Right lung (tissue), 10 donors: ENCODE measurements at places on chromosomes 3 and 15. TPM values are rescaled to one million over a fixed set of nuclear protein-coding genes. Genes with fewer than 3 reads are reported as not detected.
A peak's percentile ranks its signal among the peaks of the same experiment; 100 is the strongest.

- no peak for DNase-seq
Observed at GRCh38 chr15:75775296-75776064, 62.8 kb upstream of the CSPG4 start.

DNA sequence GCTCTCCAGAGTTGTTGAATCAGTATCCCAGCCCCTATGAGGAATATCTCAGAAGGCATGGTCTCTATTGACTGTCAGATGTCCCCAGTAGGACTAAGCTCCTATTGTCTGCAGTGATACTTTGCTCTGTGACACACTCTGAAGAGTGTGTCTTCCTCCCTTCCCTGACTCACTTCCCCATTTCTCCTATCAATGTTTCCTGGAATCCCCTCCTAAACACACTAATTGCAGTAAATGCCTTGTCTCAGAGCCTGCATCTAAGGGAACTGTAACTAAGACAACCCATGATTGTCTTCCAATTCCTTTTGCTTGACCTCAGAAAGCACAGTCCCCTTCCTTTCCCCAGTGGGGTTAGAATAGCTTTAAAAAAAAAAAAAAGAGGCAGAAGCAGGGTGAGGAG is 397.3 kb upstream of the PROK2 start:
- DNase-seq: no peak

DNA sequence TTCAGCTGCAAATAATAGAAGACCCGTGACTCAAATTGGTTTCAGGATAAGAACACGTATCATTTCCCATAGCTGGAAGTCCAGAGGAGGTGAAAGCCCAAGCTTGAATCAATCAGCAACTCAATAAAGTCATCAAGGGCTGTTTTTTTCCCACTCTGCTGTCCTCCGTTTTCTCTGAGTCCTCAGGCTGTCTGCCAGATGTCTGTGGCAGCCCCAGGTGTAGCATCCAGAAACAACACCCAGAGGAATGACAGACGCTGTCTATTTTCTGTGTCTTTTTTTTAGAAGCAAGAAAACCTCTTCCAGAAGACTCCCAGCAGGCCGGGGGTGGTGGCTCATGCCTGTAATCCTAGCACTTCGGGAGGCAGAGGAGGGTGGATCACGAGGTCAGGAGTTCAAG is 204.4 kb downstream of the FAM43A start:
- no peak for DNase-seq

- no peak for DNase-seq
Observed at GRCh38 chr15:51798281-51798680, 31.2 kb upstream of the TMOD3 start.

DNA sequence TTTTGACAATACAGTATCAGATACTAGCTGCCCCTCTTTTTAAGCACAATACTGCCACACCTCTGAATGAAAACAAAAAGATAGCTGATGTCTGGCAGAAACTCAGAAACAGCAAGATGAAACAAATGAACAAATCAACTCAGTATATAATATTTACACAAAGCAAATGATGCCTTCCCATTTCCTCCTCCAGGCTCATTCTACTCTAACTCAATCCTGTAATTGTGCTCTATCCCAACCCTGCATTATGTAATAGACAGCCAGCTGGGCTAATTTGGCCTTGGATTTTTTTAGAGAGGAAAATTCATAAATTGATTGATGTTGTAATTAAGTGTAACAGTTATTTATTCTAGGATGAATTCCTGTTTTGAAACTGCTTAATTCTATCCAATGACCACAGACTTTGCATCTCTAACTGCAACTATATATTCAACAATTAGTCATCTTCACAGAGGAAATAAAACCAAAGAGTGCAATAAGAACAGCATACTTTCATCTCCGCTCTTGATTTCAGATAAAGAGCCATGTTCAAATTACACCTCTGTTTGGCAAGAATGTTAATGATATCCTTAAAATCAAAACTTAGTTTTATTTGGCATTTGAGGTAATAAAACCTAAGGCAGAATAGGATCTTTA is 6.1 kb downstream of the ATG3 start:
- DNase-seq: no peak

TGM4 gene
- 0.06 TPM for polyA plus RNA-seq

DAPK2 gene
- 25.4 TPM for polyA plus RNA-seq

FOXB1 gene
- polyA plus RNA-seq: not detected

SNX22 gene
- polyA plus RNA-seq: 3.1 TPM

DNA sequence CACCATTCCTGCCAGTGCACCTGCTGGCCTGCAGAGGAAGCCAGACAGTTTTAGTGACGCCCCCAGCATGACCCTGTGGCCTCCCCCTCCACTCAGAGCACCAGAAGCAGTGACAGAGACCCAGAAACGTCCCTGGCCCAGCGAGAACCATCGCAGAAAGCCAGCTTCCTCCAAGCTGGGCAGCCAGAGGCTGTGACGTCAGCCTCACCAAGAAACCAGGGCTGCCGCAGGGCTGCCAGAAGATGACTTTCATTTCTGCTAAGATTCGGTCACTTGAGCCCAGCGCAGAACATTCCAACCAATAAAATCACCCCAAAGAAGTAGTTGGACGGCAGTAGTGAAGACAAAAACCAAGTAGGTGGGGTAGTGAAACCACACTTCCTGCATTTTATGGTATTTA is 29.6 kb upstream of the RPL32 start:
- DNase-seq: no peak

GRCh38 chr3:194323785-194324735 is 27.1 kb downstream of the CPN2 start:
- DNase-seq: no peak

FAM3D gene
- 4.8 TPM for polyA plus RNA-seq

- DNase-seq: no peak
Observed at GRCh38 chr3:181610083-181610972, 101.4 kb upstream of the SOX2 start.

DNA sequence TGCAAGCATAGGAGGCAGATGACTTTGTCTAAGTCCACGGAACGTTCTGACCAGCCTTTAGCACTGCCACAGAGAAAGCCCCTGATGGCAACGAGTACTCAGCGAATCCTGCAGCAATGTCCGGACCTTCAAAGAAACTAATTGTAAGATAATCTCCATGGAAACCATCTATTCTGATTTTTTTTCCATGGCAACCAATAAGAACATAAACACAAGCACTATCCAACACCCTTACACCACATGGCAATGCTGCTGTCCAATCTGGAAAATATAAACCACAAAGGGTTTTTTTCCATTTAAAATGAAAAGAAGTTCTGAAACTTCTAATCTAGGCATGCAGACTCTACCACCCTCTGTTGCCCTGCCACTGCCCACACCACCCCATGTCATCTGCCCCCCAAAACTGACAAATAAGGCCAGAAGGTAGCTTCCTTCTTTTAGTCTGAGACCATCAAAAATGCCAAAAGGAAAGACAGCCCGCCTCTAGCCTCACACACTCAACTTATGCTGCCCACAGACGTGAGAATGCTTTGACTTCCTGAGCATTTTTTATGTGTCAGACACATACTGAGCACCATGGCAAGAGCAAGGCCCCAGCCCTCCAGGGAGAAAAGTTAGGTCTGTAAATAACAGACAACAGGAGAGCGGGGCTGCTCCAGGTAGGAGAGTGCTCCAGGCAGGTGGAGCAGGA is 44.5 kb downstream of the POC1A start:
- peak; percentile 79 for DNase-seq

DNA sequence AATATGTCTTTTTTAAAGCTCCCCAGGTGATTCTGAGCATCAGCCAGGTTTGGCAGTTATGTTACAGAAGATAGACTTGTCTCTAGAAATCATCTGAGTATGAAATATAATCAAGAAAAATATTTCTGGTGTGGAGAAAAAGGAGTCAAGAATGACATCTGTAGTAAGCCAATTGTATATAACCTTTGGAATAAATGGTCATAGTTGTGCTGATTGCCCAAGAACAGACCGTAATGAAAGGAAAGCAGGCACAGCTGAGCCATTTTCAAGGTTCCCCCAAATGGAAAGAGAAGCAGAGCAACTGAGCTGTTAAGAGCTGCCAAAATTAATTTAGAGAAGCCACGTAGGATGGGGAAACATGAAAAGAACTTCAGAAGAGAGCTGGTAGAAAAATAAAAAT is 26.6 kb downstream of the GOLM2 start:
- no peak for DNase-seq

DNA sequence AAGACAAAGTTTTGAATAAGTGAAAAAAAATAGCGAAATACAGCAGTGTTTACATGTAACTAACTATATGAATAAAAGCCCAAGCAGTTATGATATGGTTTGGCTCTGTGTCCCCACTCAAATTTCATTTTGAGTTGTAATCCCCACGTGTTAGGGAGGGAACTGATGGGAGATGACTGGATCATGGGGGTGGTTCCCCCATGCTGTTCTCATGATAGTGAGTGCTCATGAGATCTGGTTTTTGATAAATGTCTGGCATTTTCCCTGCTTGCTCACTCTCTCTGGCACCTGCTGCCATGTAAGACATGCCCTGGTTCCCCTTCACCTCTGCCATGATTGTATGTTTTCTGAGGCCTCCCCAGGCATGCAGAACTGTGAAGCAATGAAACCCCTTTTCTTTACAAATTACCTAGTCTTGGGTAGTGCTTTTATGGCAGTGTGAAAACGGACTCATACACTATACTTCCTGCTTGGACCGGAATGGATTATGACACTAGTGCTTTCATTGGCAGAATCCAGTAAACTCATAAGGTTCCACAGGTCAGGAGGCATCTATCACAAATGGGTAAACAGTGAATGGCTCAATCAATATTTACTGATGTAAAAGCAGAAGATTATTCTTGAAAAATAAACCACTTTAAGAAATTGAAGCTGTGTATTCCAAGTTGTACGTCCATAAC is 192.1 kb downstream of the CBLB start:
- DNase-seq: no peak

C2CD4A gene
- 0.06 TPM for polyA plus RNA-seq

GRCh38 chr3:129827765-129828164 is 65.7 kb downstream of the TMCC1 start:
- no peak for DNase-seq

DNA sequence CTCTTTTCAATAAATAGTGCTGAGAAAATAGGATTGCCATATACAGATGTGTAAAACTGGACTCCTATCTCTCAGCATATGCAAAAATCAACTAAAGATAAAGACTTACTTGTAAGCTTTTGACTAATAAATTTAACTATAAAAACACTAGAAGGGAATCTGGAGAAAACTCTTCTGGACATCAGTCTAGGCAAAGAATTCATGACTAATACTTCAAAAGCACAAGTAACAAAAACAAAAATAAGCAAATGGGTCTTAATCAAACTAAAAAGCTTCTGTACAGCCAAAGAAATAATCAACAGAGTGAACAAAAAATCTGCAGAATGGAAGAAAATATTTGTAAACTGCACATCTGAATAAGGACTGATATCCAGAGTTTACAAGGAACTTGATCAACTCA is 1122.2 kb downstream of the TBL1XR1 start:
- no peak for DNase-seq

DNA sequence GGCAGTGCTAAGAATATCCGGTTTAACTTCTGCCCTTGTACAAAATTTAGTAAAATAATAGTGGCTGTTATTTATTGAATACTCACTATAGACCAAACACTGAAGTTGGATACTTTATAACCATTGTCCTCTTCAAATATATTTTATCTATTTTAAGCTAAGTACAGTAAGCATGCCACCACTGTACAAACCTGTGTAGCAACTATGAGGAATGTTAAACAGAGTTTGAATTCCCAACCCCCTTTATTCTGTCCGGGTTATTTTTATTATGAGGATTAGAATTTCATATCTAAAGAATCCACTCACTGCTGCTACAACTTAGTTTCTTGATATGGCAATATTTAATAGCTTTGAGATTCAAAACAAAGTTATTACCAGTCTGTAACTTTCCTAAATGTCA is 203.5 kb upstream of the RBMS3 start:
- no peak for DNase-seq

POU1F1 gene
- not detected for polyA plus RNA-seq

DNA sequence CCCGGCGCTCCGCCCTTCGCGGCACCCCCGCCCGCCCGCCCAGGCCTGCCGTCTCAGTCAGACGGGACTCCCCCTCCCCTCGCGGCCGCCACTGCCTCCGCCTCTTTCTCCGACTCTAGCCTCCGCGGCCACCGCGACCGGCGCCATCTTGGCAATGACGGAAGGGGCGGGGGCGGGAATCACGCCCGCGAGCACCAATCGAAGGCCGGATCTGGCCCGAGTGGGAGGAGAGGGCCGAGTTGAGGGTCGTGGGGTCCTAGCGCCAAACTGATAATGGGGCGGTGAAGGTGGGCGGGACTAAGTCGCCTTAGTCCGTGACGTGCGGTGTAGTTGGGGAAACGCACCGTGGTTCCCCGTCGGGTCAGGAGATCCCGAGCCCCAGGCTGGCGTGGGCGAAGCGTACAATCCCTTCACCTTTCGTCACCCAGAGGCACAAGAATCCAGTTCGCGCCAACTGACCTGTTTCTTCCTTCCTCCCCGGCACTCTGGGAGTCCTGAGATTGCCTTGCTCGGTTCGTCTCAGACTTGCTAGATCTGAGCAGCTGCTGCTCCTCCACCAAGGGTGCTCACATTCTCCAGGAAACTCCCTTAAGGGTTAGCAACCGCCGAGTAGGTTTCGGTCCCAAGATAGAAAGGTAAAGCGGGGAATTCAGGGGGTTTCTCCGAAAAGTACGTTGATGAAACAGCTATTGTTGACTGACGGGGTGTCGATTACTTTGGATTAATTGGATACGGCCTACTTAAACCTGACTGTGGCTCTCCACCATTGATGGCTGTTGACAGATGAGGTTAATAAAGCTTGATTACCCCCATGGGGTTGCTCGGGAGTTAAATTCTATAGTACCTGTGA is at the start of gene DENND4A:
Gene DENND4A (minus strand): TSS at position 156 of the 850 bp plus-strand sequence. CDS start 35,843 bp downstream, outside the sequence.
- peak; percentile 98 for DNase-seq

DNA sequence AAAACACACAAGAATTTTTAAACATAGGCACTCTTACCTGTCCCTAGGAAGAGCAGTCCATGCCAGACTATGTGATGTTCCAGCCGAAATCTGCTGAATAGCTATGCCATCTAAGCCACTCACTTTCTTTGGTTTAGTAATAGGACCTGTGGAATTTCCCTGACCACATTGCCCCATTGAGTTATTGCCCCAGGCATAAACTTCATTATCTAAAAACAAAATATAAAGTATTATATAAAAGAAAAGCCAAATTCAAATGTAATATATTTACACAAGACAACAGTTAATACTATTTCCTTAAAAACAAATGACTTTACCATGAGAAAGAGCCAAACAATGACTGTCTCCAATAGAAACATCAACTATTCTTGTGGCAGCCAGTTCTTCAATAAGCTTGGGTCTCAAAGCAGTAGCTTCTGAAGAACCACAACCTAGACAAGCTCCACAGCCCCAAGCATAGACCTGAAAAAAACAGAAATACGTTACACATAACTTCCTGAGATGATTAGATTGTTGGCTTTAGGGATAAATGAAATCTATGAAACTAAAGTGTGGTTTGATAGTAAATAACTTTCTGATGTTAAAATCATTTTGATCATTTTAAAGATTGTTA is 84.3 kb downstream of the HERC1 start:
- DNase-seq: no peak

DNA sequence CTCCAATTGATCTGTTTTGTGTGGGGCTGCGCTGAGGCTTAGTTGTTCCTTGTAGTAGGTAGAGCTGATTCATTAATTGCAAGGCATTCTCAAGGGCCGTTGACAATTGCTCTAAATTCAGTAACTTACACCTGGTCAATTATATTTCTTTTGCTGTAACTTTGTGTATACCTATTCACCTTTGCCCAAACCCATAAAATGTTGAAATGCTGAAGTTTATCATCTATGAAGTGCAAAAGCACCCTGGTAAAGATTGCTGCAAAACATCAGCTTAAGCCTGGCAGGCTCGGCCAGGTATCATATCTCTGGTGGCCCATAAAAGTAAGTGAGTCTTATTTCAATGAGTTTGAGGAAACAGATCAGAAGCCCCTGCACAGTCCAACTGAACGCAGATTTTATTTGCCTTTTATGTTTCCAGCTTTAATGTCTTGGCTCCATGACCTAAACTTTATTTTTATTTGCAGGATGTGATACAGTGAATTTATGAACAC is 203.6 kb upstream of the SLCO3A1 start:
- DNase-seq: no peak

TFRC gene
- polyA plus RNA-seq: 49.4 TPM

PPP1R14D gene
- polyA plus RNA-seq: 0.49 TPM
